Activated naive CD4-positive, alpha-beta T cell treated with anti-CD3 and anti-CD28 coated beads for 36 hours (primary cell): ENCODE measurements at places on chromosomes 1 and 21. TPM values are rescaled to one million over a fixed set of nuclear protein-coding genes. Genes with fewer than 3 reads are reported as not detected.

Gene ZNF436
- total RNA-seq: 3.5 TPM

Gene FAM72D
- total RNA-seq: 38.3 TPM

Gene LCE1D
- not detected for total RNA-seq

DNA sequence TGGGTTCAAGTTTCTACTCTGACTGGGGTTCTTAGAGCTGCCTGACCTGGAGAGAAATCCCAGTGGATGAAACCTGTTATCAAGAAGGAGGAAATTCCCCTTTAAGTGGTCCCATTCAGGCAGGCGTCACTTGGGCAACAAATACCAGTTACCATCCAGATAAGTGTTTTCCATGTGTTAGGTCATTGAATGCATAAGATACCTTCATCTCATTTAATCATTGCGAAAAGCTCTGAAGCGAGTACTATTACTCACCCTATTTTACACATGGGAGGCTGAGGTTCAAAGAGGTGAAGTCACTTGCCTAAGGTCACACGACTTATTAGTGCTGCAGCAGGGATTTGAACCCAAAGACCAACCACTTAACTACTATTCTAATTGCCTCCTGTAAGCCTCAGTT is 45.5 kb upstream of the RPL11 start:
- no peak for DNase-seq

GRCh38 chr1:201009962-201010645 is 13.4 kb downstream of the KIF21B start:
- no peak for DNase-seq

- DNase-seq: no peak
Observed at GRCh38 chr1:62012836-62013235, 181.8 kb upstream of the L1TD1 start.

- DNase-seq: no peak
Observed at GRCh38 chr1:1764876-1765470, 13.3 kb downstream of the NADK start.

Gene OVAAL
- not detected for total RNA-seq

DNA sequence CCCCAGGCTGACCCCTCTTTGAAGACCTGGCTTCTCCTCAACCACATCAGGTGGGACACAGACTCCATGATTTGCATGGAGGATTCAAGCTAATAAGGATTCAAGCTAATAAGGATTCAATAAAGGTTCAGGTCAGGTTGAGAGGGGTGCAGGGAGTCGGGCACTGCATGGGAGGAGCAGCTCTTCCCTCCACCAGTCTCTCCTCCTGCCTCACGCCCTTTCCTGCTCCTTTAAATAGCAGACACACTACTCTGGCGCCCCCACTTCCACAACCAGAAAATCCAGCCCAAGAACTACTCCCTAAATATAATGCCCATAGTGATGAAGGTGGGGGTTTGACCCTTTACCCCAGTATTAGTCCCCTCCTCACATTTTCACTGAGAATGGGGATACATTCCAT is 7.1 kb downstream of the MEX3A start:
- no peak for DNase-seq

- DNase-seq: no peak
Observed at GRCh38 chr1:157050836-157051235, 5.3 kb upstream of the ARHGEF11 start.

Gene ARID4B
- 43.8 TPM for total RNA-seq

Gene SLAMF6
- 55.5 TPM for total RNA-seq

Gene MSH4
- 0.27 TPM for total RNA-seq

DNA sequence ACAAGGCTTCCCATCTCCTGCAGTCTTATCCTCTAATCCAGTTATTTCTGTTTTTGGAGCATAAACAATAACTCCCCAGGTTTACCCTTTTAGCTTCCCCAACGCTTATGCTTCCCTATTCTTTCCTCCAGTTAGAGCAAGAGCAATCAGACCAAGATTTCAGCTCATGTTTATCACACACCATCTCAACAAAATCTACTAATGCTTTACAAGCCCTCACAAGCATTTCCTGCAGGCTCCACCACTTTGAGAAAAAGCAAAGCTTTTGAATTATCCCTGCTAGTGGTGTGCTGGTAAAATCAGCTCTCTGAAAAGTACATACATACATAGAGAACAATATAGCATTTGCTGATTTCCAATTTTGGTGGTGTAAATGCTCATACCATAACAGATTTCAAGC is 92.9 kb downstream of the EDEM3 start:
- DNase-seq: no peak

DNA sequence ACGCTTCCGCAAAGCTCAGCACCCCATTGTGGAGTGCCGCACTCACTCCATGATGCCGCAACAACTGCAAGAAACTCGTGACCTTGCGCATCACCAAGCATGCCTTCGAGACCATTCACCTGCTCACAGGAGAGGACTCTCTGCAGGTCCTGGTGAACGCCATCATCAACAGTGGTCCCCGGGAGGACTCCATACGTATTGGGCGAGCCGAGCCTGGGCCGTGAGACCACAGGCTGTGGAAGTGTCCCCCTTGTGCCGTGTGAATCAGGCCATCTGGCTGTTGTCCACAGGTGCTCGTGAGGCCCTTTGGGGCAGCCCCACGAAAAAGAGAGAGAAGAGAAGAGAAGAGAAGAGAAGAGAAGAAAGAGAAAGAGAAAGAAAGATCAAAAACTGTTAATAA is 23.2 kb downstream of the SPATA45 start:
- no peak for DNase-seq

Gene MRPS14
- 48.8 TPM for total RNA-seq

Gene TRIM46
- 3.6 TPM for total RNA-seq
